Mucosa of descending colon (tissue), 3 donors: ENCODE measurements at places on chromosomes 16 and 17. TPM values are rescaled to one million over a fixed set of nuclear protein-coding genes. Genes with fewer than 3 reads are reported as not detected.

The OMG gene
- total RNA-seq = 1.5 TPM

The P2RX1 gene
- total RNA-seq = 2.5 TPM

The TMEM238L gene
- total RNA-seq = 47.5 TPM

The NLGN2 gene
- total RNA-seq = 38.0 TPM

The TAC4 gene
- total RNA-seq = not detected

The NHERF2 gene
- 65.4 TPM for total RNA-seq

The KLHL10 gene
- total RNA-seq = not detected

The PYCARD gene
- total RNA-seq = 63.4 TPM

The DNAI2 gene
- total RNA-seq = not detected

The GRB2 gene
- total RNA-seq = 102 TPM

The CDH5 gene
- 10.2 TPM for total RNA-seq

The CES1 gene
- total RNA-seq = 11.6 TPM

The CMTM2 gene
- not detected for total RNA-seq

The GP1BA gene
- total RNA-seq = not detected

The ACTG1 gene
- total RNA-seq = 3,184 TPM

The CLCN7 gene
- 59.8 TPM for total RNA-seq

The ENDOV gene
- total RNA-seq = 29.7 TPM

The ITGB4 gene
- 246 TPM for total RNA-seq

The CTRB1 gene
- total RNA-seq = not detected

The GRAP gene
- 1.8 TPM for total RNA-seq

The NAGS gene
- total RNA-seq = 21.4 TPM

The PARN gene
- total RNA-seq = 34.0 TPM

The TK1 gene
- 10.2 TPM for total RNA-seq

The SGCA gene
- total RNA-seq = 30.7 TPM

The SLC12A3 gene
- not detected for total RNA-seq

The CRK gene
- 85.3 TPM for total RNA-seq

The GNAO1 gene
- total RNA-seq = 8.3 TPM

The SLC7A6OS gene
- 16.2 TPM for total RNA-seq

The KRT33B gene
- not detected for total RNA-seq

The CA4 gene
- 177 TPM for total RNA-seq

The PRRT2 gene
- total RNA-seq = 0.94 TPM

The MYL11 gene
- total RNA-seq = 1.6 TPM

The SPECC1 gene
- 86.3 TPM for total RNA-seq

The CLN3 gene
- total RNA-seq = 73.4 TPM

The FBXO39 gene
- not detected for total RNA-seq

The OR2C1 gene
- total RNA-seq = 0.22 TPM

The KRTAP4-4 gene
- not detected for total RNA-seq

The AANAT gene
- not detected for total RNA-seq

The PRSS8 gene
- total RNA-seq = 163 TPM

The TNRC6A gene
- total RNA-seq = 83.7 TPM

The MMP25 gene
- total RNA-seq = 0.69 TPM

The MAPT gene
- 61.5 TPM for total RNA-seq

The CHAD gene
- total RNA-seq = 5.8 TPM

The SHBG gene
- 0.25 TPM for total RNA-seq

The SUZ12 gene
- total RNA-seq = 30.7 TPM

The KRTAP2-1 gene
- not detected for total RNA-seq

The PRSS27 gene
- 2.2 TPM for total RNA-seq

The KRTAP17-1 gene
- not detected for total RNA-seq

The CDH1 gene
- 777 TPM for total RNA-seq

The SCRN2 gene
- 38.5 TPM for total RNA-seq

The PSME3 gene
- 87.7 TPM for total RNA-seq

The SHCBP1 gene
- total RNA-seq = 0.63 TPM

The CACNG4 gene
- total RNA-seq = 0.26 TPM

The UQCRC2 gene
- 569 TPM for total RNA-seq

The HAS3 gene
- 4.6 TPM for total RNA-seq

The TEKT1 gene
- total RNA-seq = not detected

The RNF222 gene
- total RNA-seq = not detected
